Naive thymus-derived CD8-positive, alpha-beta T cell (primary cell): ENCODE measurements at places on chromosomes 5 and 9.

- peak overlapping the region; percentile 39 for H3K4me3 ChIP-seq
- no peak for DNase-seq
- H3K36me3 ChIP-seq = peaks cover 51% of the 10 kb centered on the region
- H3K27ac ChIP-seq = peak overlapping the region; percentile 16
- no peaks in the 10 kb centered on the region for H3K27me3 ChIP-seq
These were observed 9.4 kb downstream of the MRRF start for GRCh38 chr9:122274055-122274454.

DNA sequence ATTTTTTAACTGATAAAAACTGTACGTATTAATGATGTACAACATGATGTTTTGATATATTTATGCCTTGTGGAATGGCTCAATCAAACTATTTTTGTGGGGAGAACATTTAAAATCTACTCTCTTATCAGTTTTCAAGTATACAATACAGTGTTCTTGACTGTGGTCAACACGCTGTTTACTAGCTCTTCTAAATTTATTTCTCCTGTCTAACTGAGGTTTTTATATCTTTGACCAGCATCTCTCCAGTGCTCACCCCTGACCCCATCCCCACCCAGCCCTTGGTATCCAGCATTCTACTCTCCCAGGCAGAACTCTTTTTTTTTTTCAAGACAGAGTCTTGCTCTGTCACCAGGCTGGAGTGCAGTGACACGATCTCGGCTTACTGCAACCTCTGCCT lies 169.6 kb upstream of the SNX2 start:
- no peaks in the 10 kb centered on the region for H3K27me3 ChIP-seq
- no peak overlapping the region for H3K27ac ChIP-seq
- no peaks in the 10 kb centered on the region for H3K4me1 ChIP-seq
- H3K4me3 ChIP-seq = no peak overlapping the region
- no peaks in the 10 kb centered on the region for H3K36me3 ChIP-seq

DNA sequence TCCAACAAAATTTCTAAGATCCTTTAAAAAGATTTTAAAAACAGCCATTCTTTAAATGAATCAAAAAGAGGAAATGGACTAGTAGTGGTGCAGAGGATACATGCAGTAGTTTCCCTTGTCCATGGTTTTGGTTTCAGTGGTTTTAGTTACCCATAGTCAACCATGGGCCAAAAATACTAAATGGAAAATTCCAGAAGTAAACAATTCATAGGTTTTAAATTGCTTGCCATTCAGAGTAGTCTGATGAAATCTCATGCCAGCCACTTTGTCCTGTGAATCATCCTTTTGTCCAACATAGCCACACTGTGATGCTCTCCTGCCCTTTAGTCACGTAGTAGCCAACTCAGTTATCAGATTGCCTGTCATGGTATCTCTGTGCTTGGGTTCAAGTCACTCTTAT lies 286.1 kb downstream of the ANXA1 start:
- no peaks in the 10 kb centered on the region for H3K27me3 ChIP-seq
- H3K27ac ChIP-seq = no peak overlapping the region
- H3K4me3 ChIP-seq = no peak overlapping the region
- H3K36me3 ChIP-seq = no peaks in the 10 kb centered on the region
- no peaks in the 10 kb centered on the region for H3K4me1 ChIP-seq
- DNase-seq = no peak

- no peaks in the 10 kb centered on the region for H3K4me1 ChIP-seq
- H3K27ac ChIP-seq = no peak overlapping the region
- no peaks in the 10 kb centered on the region for H3K36me3 ChIP-seq
These were observed 18.3 kb upstream of the IL9 start for GRCh38 chr5:135913713-135914626.

- peaks cover 22% of the 10 kb centered on the region for H3K27me3 ChIP-seq
- no peak for DNase-seq
- H3K27ac ChIP-seq = no peak overlapping the region
These were observed 7.5 kb upstream of the RAD23B start for GRCh38 chr9:107275530-107275929.

DNA sequence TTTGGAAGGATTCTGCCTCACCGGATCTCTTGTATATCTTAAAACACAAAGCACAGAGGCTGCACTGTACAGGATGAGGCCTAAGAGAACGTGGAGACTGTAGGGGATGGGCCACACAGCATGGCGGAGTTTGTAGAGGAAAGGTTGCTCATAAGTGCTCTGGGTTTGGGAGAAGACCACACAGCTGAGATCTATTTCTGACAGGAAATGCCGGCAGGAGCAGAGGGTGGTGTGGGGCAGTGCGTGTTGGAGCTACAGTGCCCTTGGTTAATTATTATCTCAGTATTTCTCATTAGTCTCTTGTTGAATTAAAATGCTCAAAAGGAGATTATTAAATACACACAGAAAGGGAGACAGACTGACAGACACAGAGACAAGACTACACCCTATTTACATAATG lies 9.6 kb downstream of the PALM2AKAP2 start:
- H3K4me1 ChIP-seq = no peaks in the 10 kb centered on the region
- H3K27me3 ChIP-seq = peaks cover 5% of the 10 kb centered on the region
- H3K4me3 ChIP-seq = no peak overlapping the region

- no peaks in the 10 kb centered on the region for H3K4me1 ChIP-seq
- H3K4me3 ChIP-seq = no peak overlapping the region
- no peak for DNase-seq
- H3K36me3 ChIP-seq = peaks cover 2% of the 10 kb centered on the region
These were observed 353.4 kb downstream of the TLE1 start for GRCh38 chr9:81335879-81336421.

GRCh38 chr5:71891856-71892255 lies 172.8 kb downstream of the CARTPT start:
- H3K4me1 ChIP-seq = no peaks in the 10 kb centered on the region
- peaks cover 12% of the 10 kb centered on the region for H3K27me3 ChIP-seq
- no peak overlapping the region for H3K27ac ChIP-seq
- no peak for DNase-seq
- no peak overlapping the region for H3K4me3 ChIP-seq

DNA sequence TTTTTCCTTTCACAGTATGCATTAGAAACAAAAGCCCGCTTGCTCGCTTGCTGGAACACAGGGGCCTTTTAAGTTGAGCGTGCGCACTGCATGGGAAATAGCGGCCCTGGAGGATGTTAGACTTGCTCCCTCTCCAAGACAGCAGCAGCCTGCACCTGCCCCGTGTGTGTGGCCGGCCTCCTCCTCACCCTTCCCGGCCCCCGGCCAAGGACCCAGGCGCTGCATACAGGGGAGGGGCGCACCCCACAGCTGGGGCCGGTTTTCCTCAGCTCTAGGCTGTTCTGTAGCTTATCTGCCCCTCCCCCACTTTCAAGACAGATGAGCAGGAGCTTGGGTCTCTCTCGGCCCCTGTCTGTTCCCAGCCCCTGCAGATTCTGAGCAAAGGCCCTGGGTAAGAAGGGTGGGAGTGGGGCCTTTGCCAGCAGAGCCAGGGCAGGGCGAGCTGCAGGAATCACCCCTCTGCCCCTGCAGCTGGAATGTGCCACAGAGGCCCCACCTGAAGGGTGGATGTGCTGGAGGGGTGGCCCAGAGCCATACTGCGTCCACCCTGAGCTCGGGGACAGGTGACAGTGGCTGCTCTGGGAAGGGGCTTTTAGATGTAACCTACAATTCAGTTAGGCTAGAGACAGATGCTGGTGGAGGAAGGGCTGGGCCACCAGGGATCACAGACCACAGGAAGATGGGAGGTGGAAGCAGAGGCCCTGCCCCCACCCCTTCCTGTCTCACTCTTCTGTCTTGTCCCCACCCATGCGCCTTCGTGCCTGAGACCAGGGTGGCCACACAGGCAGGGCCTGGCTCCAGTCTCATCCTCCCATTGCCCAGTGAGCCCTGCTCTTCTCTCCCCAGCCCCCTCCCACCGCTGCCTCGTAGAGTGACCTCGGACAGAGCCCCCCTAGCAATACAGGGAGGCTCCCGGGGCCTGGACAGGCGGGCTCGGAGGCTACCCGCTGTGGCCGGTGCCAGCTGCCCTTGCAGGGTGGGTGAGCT lies 132.4 kb downstream of the DAB2IP start:
- peaks cover 5% of the 10 kb centered on the region for H3K27me3 ChIP-seq
- H3K36me3 ChIP-seq = peaks cover 2% of the 10 kb centered on the region
- peaks cover 17% of the 10 kb centered on the region for H3K4me1 ChIP-seq
- peak overlapping the region; percentile 14 for H3K27ac ChIP-seq
- no peak overlapping the region for H3K4me3 ChIP-seq
- DNase-seq = no peak

- H3K27me3 ChIP-seq = peaks cover 23% of the 10 kb centered on the region
- no peak for DNase-seq
- H3K4me1 ChIP-seq = no peaks in the 10 kb centered on the region
These were observed 171.4 kb upstream of the NFIB start for GRCh38 chr9:14485366-14485765.

DNA sequence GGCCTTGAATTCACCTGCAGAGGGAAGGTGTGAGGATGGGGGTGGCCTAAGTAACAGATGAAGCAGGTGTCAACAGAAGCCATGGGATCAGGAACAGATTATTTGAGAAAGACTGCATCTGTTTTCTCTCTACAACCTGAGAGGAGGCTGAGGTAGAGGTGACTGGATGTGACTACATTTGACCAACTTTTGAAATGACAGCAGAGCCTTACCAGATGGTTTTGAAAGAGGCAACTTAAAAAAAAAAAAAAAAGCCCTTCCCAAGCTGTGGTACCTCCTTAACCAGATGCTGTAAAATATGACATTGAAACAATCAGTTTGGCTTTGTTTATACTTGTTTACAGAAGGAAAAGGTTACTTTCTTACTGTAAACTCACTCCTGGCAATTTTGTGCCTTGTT lies 108.6 kb downstream of the TRIO start:
- no peaks in the 10 kb centered on the region for H3K36me3 ChIP-seq
- H3K27me3 ChIP-seq = no peaks in the 10 kb centered on the region
- H3K27ac ChIP-seq = no peak overlapping the region
- H3K4me1 ChIP-seq = no peaks in the 10 kb centered on the region
- no peak overlapping the region for H3K4me3 ChIP-seq
- DNase-seq = no peak

DNA sequence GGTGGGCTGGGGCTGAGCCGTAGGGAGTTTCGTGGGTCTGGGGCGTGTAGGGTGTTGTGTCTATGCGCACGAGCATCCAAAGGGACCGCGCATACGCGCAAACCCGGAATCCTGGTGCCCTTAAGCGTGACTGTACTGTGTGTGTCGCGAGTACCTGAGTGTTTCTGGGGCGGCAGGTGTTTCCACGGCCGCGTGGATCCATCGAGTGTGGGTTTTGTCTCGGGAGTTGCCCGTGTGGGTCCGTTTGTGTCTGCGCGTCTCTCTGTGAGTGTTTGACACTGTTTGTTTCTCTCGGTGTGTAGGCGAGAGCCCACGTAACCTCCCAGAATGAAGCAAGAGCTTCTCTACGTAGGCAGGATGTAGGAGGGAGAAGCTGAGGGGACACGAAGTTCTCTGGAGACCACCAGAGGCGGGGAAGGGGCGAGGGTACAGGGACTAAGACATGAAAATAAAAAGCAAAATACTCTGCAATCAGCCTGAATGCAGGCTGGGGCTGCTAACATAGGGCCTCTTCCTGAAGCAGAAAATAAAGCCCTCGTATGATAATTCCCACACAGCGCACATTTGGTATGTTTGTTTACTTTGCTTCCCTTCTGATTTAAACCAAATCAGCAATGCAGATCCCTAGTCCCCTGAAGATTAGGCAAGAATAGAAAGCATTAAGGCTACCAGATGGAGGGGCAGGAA lies 588 bp upstream of the BRINP1 start:
- H3K4me1 ChIP-seq = peaks cover 6% of the 10 kb centered on the region
- H3K27me3 ChIP-seq = peaks cover 46% of the 10 kb centered on the region
- H3K4me3 ChIP-seq = no peak overlapping the region
- H3K36me3 ChIP-seq = peaks cover 27% of the 10 kb centered on the region

GRCh38 chr9:33719581-33720374 lies 75.6 kb upstream of the PRSS3 start:
- H3K27ac ChIP-seq = no peak overlapping the region
- H3K4me1 ChIP-seq = peaks cover 7% of the 10 kb centered on the region
- no peaks in the 10 kb centered on the region for H3K36me3 ChIP-seq
- H3K4me3 ChIP-seq = peak overlapping the region; percentile 57

DNA sequence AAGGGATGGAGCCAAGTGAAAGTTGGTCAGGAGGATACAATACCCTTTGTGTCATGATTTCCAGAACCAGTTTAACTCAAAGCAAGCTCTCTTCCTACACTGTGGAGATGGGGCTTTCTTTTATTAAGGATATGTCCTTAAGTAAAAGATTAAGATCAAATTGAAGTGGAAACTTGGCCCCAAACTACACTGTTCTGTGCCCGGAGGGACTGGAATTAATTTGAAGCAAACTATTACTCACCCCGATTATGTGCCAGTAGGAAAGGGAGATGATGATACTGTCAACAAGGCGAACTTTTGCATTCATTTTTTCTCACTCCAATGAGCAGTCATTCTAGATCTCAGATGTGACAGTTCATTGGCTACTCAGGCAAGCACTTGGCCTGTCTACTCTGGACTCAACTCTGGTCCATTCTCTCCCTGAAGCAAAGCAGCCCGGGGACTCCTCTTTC lies 186.7 kb downstream of the NTRK2 start:
- no peaks in the 10 kb centered on the region for H3K4me1 ChIP-seq
- no peak overlapping the region for H3K27ac ChIP-seq
- no peak for DNase-seq
- no peak overlapping the region for H3K4me3 ChIP-seq

- no peak for DNase-seq
- H3K27ac ChIP-seq = no peak overlapping the region
- H3K36me3 ChIP-seq = peaks cover 20% of the 10 kb centered on the region
- H3K4me1 ChIP-seq = peaks cover 19% of the 10 kb centered on the region
- no peak overlapping the region for H3K4me3 ChIP-seq
These were observed 13.8 kb downstream of the INVS start for GRCh38 chr9:100112677-100113336.

DNA sequence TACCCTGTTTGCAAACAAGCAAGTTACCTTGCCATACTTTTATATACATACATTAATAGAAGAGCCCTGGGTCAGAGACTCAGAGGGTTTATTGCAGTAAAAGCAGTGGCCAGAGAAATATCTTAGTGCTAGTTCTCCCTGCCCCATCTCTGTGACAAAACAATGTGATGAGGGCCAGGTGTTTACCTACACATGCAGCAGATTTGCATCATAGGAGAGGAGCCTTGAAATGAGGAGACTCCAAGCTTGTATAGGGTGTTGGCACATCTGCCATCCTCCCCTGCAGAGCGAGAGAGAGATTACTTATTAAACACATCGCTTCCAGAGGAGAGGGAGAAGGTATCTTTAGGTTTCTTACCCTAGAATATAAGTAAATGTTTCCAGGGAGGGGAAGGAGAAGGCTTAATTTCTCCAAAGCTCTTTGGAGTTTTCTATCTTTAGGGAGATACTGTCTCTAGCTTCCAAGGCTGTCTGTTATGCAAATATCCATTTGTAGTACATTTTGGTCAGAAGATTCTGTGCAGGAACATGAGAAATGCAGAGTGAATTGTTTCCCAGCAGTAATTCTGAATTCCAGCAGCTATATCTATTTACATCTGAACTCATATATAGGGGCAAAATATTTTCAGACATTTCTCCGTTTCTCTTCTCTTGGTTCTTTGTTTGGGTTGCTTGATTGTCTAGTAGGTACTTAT lies 15.7 kb downstream of the FER start:
- H3K4me1 ChIP-seq = peaks cover 11% of the 10 kb centered on the region
- H3K27ac ChIP-seq = no peak overlapping the region
- DNase-seq = no peak
- no peak overlapping the region for H3K4me3 ChIP-seq

- no peak overlapping the region for H3K27ac ChIP-seq
- no peaks in the 10 kb centered on the region for H3K4me1 ChIP-seq
- no peaks in the 10 kb centered on the region for H3K27me3 ChIP-seq
- H3K36me3 ChIP-seq = no peaks in the 10 kb centered on the region
- H3K4me3 ChIP-seq = no peak overlapping the region
These were observed 54.5 kb downstream of the BNC2 start for GRCh38 chr9:16816011-16816410.

- no peak overlapping the region for H3K27ac ChIP-seq
- no peaks in the 10 kb centered on the region for H3K4me1 ChIP-seq
- no peaks in the 10 kb centered on the region for H3K27me3 ChIP-seq
These were observed 301.5 kb downstream of the EPB41L4A start for GRCh38 chr5:112117551-112117950.
